Stimulated activated CD8-positive, alpha-beta memory T cell treated with anti-CD3 and anti-CD28 coated beads, Interleukin-7, amount 100 ng/mL, for 48 hours (primary cell): ENCODE measurements at places on chromosomes 7 and 10.

- DNase-seq = no peak
These were observed 247.0 kb upstream of the PPP2R2D start for GRCh38 chr10:131653554-131654470.

DNA sequence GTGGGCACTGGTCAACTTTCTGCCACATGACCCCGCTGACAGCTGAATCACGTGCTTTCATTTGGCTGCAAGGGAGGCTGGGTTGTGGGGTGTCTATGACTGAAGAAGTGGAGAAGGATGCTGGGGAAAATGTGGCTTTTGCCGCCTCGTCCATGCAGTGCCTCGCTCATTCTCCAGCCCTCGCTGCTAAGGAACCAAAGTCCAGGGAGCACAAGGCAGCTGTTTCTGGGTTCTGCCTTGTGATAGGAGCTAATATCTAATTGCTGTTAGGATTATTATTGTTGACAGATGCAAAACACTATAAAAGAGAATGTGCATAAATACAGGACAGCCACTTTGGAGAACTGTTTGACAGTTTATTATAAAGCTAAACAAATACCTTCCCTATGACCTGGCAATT, 4.9 kb upstream of the CAMK2B start:
- no peak for DNase-seq

DNA sequence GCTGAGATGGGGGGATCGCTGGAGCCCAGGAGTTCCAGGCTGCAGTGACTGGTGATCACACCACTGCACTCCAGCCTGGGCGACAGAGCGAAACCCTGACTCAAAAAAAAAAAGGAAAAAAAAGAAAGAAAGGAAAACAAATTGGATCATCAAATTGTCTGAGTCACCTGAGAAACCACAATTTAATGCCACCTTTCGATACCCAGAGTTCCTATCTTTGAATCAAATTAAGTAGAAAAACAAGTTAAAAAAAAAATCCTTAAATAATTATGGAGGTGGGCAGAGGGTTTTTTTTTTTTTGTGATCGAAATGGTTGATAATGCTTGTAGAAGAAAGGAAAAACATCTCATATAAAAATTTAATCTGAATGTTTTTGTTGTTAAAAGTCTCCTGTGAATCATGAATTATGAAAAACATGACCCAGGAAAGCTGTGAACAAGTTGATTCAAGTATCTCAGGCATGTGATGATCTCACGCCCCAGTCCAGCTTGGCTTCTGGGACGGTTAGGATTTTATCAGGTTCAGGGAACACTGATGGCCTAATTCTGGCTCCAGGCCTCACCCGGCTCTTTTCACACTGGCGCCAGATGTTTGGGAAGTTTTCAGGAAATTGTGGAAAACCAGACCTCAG, 25.3 kb upstream of the CUX1 start:
- DNase-seq = no peak

GRCh38 chr7:50209461-50210135, 94.9 kb upstream of the IKZF1 start:
- DNase-seq = no peak

- DNase-seq = no peak
These were observed 5.6 kb upstream of the SLF2 start for GRCh38 chr10:100907175-100907574.

DNA sequence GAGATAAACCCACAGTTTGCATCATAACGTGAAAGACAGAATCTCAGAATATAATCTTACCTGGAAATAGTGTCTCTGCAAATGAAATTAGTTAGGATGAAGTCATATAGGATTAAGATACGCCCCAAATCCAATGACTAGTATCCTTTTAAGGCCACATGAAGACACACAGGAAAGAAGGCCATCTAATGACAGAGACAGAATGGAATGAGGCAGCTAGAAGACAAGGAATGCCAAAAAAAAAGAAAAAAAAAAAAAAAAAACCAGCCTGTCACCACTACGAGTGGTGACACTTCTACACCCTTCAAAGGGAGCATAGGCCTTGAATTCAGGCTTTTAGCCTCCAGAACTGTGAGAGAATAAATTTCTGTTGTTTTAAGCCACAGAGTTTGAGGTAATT, 82.9 kb downstream of the HYCC1 start:
- DNase-seq = no peak

DNA sequence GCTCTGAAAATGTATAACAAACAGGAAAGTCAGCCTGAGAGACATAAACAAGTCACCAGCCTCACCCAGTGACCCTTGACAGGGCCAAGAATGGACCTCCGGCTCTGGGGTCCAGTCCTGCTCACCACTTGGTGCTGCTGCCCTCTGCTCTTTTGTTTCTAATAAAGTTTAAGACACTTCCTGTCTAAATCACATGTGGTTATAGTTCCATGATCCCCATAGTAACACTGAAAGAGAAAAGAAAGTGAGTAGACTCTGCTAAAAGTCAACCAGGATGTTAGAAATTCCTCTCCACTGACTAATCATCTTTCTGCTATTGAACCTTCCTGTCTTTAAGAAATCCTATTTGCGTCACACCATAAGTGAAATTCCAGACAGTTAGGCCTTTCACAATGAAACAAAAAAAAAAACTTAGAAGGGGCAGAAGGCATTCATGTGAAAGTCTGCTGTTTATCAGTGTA, 179.2 kb upstream of the BET1 start:
- DNase-seq = no peak
